ENCODE measurements at places on chromosomes 3 and 15.

GRCh38 chr15:100841426-100841825 is 38.2 kb upstream of the ALDH1A3 start:
- no peak for DNase-seq

DNA sequence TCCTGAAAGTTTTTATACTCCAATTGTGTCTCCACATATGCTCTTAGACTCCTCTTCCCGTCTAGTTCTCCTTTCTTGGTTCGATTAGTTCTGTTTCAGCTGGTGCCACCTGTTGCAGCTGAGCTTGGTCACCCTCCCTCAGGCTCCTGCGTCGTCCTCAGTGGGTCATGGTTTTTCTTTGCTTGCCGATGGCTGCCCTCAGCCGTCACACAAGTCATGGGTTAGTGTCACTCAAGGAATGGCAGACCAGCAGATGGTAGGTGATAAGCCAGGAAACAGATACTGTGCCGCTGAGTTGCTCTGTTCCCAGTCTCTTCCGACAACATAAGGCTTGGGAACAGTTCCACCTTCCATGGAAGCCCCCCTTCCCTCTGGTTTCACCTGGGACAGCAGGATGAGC is 109.9 kb downstream of the IGF1R start:
- DNase-seq: no peak

DNA sequence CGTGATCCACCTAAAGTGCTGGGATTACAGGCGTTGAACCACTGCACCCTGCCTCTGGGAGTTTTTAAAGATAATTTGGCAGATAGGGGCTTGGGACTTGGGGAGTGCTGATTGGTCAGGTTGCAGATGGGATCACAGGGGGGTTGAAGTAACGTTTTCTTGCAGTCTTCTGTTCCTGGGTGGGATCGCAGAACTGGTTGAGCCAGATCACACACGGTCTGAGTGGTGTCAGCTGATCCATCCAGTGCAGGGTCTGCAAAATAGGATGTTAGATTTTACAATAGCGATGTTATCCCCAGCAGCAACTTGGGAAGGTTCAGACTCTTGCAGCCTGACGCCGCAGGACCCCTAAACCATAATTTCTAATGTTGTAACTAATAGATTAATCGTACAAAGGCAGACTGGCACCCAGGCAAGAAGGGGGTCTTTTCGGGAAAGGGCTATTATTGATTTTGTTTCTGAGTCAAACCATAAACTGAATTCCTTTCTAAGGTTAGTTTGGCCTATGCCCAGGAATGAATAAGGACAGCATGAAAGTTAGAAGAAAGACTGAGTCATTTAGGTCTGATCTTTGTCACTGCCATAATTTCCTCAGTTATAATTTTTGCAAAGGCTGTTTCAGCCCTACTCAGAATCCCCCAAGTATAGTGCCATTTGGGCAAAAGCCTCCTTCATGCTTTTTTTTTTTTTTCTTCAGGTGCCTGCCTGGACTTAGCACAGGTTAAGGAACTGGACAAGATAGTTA is 1.5 kb upstream of the CA12 start:
- no peak for DNase-seq

- no peak for DNase-seq
Observed at GRCh38 chr15:54082836-54083492, 104.7 kb downstream of the UNC13C start.

- no peak for DNase-seq
Observed at GRCh38 chr3:18092726-18093125, 332.4 kb downstream of the SATB1 start.

DNA sequence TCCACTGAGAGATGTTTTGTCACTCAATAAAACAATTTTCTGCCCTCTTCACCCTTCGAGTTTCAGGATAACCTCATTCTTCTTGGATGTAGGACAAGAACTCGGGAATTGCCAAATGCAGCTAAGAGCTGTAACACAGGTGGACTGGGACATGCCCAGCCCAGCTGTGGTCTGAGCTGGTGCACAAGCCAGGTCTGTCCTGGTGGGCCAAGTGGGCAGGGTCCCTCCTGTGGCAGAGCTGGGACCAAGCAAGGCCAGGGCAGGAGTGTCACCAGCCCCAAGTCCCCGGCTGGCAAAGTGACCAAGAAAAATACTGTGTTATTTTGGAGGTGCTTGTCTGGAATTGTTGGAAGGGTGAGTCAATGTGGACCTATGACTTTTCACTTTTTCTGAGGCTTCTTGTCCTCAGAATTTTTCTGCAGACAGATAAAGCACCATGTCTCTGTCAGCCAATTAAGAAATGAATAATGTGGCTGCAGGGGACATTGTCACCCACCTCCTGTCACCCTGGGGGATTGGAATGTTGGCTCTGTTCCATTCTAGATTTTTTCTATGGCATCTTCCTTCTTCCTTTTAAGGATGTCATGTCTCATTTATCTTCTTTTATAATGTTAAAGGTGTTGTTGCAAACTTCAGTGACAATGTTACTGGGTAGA is 645.2 kb upstream of the EPHA6 start:
- DNase-seq: no peak

DNA sequence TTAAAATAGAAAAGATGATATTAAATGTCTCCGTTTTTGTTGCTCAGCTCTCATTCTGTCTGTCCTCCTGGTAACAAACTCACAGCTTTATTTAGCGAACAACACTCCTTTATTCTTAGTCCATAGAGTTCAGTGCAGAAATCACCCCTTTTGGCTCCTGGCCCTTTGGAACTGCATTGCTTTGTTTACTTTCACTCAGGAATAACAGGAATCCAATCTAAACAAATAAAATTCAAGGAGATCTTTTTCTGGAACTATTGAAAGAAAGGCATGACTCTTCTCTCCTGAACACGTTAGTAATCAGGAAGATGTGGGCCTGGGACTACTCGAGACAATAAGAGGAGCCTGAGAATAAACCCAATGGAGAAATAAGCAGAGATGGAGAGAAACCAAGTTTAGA is 409.2 kb downstream of the DIPK2A start:
- DNase-seq: no peak

DNA sequence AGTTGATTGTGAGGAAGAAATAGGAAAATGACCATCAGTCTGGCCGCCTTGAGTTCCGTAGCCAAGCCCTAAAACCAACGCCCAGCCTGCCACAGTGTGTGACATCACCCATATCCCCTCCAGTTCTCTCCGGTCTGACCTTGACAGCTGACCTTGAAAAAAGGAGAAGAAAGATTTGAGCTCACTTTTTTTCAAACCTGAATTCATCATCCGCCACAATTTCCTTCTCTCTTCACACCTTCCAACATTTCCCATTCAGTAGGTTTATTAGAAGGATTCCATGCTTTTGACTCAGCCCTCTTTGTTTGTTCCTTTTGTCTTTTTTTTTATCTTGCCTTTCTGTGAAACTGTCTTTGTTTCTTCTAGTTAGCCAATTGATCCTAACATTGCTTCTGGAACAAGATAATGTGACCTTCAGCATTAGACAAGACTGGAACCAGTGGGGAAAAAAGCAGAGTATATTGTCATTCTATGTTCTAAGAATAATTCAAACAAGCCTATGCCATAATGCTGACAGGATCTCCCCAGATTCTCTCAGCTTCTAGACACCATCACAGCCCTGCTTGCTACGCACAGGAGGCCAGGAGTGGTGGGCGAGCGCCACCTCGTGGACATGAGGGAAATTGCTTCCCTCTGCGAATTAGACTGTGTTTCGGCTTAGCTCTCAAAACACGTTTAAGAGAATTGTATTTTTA is 283.1 kb downstream of the FGF12 start:
- DNase-seq: no peak

DNA sequence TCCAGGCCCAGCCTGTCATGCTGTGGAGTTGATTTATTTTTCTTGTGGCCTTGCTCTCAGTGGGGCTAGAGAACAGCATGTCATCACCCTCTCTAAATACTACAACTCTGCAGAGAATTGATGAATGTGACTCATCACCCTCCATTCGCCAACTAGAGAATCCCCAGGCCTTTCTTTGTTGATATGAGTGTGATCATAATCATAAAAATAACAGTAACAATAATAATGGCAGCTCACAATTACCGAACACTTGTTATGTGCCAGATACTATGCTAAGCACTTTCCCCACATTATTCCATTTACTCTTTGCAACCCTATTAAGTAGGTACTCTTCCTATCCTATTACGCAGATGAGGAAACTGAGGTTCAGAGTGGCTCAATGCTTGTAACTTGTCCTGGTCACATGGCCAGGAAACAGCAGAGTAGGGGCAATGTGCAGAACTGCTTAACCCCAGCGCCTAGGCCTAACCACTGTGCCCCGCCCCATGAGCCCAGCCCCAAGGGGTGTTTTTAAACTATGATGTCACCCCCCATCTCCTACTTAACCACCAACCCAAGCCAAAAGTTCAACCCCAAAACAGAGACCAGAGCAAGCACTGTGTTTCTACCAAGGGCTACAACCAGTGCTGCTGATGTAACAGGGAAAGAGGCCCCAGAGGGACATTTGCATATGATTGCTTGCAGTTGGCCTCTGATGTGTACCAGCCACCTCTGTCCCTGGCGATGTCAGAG is 104.5 kb downstream of the ADCY5 start:
- DNase-seq: no peak

- no peak for DNase-seq
Observed at GRCh38 chr3:38648024-38648658, 1.3 kb downstream of the SCN5A start.

GRCh38 chr15:51302480-51302879 is 35.9 kb downstream of the CYP19A1 start:
- DNase-seq: no peak

DNA sequence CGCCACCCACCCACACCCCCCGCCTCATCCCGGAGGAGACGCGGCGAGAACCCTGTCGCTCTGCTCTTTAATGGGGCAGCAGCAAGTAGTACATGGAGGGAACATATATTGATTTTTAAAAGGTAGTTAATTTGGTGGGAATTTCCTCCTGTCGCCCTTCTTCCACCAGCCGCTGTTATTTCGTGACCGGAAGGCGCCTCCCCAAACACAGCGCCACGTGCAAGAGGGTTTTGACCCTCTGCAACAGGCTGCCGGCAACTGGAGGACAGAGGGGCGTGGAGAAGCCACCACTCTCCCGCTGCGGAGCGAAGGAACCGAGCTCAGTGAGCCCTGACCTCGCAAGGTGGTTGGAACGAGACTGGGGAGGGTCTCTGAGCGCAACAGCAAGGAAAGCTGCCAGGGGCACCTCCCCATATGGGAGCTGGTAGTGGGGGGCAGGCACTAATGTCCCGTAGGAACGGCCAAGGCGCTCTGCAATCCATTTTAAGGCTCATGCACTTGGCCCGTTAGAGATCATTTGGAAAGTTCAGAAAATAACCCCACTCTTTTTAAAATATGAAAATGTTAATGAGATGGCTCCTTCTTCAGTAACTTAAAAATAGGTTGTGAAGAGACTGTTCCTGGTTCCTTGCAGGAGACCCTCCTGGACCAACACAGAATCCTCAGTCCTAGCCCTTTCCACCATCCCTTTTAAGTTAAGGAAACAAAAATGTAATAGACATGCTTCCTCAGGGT is 4.3 kb downstream of the ONECUT1 start:
- DNase-seq: no peak

GRCh38 chr3:149120051-149120972 is 9.1 kb upstream of the HPS3 start:
- no peak for DNase-seq

DNA sequence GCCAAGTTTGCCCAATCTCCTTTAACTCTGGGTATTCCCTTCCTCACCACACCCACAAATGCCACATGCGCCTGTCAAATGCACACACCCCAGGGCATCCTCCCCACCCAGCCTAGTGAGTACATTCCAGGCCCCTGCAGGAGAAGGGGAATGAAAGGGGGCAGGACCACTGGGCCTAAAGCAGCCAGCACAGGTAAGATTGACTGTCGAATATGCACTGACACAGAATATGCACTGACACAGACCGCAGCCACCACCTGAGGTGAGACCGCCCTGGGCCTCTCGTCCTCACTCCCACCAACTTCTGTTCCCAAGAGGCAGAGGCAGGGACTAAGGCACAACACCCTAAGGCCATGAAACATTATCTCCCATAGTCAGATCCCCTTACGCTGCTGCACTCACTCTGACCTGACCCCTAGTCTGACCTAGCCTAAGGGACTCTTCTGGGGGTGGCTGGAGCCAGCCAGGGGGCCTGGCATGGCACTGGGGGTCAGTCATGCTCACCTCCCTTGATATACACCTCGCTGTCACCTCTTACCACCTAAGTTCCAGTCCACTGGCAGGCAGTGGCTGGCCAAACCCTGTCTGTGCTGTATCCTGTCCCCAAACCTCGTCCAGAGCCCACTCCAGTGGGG is 10.8 kb downstream of the AP3B2 start:
- DNase-seq: no peak

DNA sequence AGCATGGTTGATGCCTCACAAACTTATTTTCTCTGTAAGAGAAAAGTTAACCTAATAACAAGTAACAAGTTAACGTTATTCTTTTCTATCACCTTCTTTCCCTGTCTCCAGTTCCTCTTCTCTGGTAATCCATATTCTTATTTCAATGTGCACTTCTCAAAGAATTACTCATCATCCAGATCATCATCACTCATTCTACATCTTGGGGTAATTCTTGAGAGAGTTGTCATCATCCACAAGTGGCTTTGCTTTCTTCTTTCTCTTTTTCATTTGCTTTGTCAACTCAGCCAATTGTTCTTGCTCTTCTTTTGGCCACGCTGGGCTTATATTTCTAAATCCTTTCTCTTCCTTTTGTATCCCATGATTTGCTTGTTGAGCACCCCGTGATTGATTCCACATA is 20.8 kb upstream of the RNF111 start:
- no peak for DNase-seq

GRCh38 chr15:60223176-60223575 is 174.6 kb downstream of the ANXA2 start:
- DNase-seq: no peak

GRCh38 chr3:18885612-18886011 is 262.7 kb upstream of the KCNH8 start:
- DNase-seq: no peak

DNA sequence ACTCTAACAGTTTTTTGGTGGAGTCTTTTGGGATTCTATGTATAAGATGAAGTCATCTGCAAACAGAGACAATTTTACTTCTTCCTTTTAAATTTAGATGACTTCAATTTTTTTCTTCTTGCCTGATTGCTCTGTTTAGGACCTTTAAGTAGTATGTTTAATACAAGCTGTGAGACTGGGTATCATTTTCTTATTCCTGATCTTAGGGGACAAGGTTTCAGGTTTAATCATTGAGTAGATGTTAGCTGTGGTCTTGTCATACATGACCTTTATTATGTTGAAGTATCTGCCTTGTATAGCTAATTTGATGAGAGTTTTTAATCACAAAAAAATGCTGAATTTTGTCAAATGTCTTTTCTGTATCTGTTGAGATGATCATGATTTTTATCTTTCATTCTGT is 20.6 kb downstream of the GRM2 start:
- DNase-seq: no peak

DNA sequence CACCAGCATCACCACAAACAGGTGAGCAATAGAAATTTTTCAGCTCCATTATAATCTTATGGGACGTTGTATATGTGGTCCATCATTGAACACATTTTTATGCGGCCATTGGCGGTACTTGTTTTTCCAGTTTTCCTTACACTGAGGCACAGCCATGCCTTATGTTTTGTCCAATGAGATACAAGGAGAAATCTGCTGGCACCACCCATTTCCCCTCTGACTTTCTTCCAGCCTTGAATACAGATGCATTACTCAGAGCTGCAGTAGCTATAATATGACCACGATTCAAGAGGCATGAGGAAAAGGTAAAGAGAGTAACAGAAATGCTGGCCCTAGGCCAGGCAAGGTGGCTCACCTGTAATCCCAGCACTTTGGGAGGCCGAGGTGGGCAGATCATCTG is 9.0 kb upstream of the PIK3R4 start:
- no peak for DNase-seq
